ENCODE measurements at places on chromosomes 4 and X. TPM values are rescaled to one million over a fixed set of nuclear protein-coding genes. Genes with fewer than 3 reads are reported as not detected.

DNA sequence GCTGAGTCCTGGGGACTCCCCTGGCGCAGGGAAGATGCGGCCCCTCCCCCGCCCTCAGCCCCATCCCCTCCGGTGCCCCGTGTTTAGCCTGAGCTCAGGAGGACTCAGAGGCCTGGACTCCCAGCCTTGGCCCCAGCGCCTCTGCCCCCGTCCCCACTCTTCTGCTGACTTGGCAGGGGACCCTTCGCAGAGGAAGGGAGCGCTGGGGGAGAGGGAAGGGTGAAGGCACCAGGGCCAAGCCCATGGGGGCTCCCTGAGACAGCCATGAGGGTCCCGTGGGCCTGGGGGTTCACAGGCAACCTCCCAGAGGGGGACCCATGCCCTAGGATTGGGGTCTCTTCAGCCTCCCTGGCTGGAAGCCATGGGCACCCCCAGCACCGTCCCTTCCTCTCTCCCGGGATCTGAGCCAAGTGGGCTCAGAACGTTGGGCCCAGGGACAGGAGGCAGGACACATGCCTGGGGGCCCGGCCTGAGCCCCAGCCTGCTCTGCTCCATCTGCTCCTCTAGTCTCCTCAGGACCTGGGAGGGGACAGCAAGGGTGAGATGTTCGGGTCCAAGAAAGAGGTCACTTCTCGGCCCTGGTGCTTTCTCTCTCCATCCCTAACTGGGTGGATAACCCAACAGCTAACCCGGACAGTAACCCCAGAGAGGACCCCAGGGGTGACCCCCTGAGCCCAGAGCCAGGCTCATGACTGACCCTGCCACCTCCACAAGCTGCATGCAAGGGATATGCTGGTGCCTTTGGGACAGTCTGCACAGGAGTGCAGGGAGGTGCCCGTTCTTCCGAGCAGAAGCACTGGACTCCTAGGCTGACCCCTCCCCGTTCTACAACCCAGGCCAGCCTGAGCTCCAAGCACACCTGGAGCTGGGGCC lies 1.5 kb upstream of the CPLX1 start:
- DNase-seq = no peak

- DNase-seq = no peak
Measured at GRCh38 chr4:81445196-81445595, 26.5 kb downstream of the RASGEF1B start.

The DCAF12L1 gene
- total RNA-seq = not detected

The TMPRSS11A gene
- total RNA-seq = not detected

DNA sequence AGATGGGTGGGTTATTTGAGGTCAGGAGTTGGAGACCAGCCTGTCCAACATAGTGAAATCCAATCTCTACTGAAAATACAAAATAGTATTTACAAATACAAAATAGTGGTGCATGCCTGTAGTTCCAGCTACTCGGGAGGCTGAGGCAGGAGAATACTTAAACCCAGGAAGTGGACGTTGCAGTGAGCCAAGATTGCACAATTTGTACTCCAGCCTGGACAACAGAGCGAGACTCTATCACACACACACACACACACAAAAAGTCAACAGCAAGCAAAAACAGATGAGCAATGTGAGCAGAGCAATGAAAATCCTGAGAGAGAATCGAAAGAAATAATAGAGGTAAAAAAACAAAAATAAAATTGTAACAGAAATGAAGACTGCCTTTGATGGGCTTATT lies 168.8 kb downstream of the PCDH18 start:
- DNase-seq = no peak
